PC-3 (cell line): ENCODE measurements at places on chromosomes 5 and 9.

DNA sequence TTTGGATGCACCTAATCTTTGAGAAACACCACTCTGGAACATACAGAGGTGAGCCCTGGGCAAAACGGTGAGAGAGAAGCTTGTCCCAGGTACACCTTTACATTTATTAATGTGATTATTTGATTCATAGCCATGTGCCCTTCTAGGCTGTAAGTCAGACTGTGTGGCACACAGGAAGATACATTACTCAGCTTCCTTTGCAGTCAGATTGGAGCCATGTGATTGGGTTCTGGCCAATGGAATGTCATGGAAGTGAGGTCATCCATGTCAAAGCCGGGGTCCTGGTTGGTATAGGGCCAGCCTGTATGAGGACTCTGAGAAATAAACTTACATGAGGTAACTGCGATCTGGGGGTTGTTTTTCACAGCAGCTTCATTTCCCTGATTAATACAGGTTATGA lies 106.8 kb upstream of the CD180 start:
- no peak for DNase-seq

DNA sequence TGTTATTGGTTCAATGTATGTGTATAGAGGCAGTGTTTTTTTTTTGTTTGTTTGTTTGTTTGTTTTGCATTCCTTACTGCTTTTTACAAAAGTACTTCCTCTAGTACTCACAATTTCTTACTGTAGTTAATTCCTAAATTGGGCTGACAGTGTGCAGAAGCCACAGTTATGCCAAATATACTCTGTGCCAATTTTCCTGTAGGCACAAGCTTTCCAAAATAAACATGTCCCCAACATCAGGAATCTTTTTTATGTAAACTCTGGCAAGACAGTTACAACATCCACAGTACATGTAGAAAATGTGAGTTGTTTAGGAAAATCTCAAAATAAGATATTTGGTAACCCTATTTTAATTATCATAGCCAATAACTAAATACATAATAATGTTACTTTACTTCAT lies 161.6 kb upstream of the TSLP start:
- DNase-seq, result peak; percentile 60

DNA sequence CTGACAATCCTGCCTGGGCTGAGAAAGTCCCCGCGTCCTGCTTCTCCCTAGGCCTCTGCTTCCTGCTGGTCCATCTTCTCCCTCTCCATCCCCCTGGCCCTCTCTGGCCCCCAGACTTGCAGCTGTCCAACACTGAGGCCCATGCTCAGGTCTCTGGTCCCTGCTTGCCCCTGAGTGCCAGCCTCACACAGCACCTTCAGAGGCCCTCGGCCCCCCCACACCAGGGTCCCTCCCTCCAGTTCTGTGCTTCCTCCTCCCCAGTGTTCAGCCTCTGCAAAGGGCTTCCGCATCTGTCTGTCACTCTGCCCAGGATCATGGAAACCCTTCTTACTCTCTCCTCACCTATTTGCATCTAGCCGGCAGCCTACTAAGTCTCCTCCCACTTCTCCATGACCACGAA lies 62.4 kb upstream of the CTSL start:
- no peak for DNase-seq

DNA sequence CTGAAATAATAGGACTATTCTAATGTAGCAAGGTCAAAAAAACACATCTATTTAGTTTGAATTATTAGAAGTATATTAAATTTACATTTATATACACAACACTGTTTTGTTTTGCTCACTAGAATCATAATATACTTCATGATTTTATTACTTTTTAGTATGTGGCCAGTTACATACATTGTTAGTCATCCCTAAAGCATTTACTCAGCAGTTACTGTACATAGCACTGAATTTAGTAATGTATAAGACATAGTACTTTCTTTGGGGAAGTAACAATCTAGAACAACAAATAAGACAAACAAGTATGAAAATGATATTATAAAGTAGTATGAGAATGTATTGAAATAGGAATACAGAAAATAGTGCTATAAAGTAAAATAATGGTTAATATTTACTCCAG lies 28.2 kb downstream of the ERCC8 start:
- no peak for DNase-seq

DNA sequence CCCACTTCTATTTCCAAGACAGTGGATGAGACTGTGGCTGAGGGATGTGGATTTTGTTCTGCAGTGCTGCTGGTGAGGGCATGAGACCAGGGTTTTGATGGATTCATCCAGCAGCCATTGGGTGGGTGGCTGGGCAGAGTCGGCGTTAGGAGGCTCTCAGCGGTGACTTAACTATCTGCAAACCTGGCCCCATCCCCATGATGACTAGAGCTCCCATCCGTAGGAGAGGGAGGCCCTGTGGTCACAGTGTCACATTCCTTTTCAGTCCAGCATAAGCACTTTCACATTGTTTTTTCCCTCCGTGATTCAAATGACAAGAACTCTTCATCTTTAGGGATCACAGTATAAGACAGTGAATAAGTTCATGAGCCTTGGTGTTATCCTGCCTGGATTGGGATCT lies 60.4 kb upstream of the SPRY4 start:
- DNase-seq, result no peak

DNA sequence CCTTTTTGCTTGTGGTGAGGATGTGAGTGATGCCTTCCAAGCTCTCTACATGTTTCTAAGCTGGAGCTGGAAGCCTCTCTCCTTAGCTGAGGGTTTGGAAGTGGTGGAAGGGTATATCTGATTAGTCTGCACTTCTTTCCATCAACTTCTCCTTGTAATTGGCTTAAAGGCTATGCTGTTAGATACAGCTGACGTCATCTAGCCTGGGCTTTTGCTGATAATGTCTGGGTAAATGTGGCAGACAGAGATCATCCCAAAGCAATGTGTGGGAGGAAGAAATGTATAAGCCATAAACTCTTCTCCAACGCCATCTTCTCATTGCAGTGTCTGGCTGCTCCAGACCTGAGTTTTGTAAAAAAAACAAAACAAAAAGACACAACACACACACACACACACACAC lies 29.3 kb downstream of the ZNF354C start:
- DNase-seq, result no peak
